ENCODE measurements at places on chromosomes 7 and 10.

- DNase-seq: peak; percentile 64
Observed at GRCh38 chr10:77837248-77837924, 89.2 kb downstream of the DLG5 start.

DNA sequence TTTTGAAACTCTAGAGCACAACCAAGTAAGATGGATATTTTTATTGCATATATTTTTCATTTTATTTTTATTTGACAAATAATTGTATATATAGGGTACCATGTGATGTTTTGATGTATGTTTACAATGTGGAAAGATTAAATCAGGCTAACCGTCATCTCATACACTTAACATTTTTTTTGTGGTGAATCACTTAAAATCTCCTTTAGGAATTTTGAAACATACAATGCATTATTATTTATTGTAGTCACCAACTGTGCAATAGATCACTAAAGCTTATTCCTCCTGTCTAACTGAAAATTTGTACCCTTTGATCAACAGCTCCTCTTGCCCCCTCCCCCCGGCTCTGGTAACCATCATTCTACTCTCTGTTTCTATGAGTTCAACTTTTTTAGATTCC, 77.2 kb downstream of the DNAH11 start:
- no peak for DNase-seq

DNA sequence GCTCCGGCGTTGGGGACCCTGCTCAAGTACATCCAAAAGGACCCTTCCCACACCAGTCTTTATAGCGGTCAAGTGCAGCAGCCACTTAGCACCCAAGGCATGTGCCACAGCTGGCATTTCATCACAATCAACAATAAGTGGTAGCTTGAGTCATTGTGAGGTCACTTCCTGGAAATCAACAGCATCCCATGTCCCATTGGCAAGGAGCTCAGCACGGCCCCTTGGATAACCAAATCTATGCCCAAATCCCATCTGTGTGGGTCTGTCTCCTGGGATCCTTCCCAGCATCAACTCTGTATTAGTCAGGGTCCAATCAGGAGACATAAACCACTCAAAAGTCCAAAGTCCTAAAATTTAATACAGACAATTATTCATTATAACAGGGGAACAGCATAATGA, 27.1 kb downstream of the MDH2 start:
- no peak for DNase-seq

DNA sequence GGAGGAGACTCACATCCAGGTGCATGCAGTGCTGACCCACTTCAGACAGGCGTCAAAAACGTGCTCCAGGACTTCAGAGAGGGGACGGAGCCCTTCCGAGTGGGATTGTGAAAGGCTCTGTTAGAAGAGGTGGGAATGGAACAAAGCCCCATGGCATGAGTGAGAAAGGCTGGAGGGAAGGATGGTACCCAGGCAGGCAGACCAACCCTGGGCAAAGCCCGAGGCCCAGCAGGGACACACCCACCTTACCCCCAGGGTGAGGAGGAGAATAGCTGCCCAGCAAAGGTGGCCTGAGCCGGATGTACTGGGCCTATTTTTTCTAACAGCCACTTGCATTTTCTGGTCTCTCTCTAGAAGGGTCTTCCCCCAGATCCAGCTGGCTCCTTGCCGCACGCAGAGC, 14.8 kb downstream of the CHAT start:
- DNase-seq: no peak

DNA sequence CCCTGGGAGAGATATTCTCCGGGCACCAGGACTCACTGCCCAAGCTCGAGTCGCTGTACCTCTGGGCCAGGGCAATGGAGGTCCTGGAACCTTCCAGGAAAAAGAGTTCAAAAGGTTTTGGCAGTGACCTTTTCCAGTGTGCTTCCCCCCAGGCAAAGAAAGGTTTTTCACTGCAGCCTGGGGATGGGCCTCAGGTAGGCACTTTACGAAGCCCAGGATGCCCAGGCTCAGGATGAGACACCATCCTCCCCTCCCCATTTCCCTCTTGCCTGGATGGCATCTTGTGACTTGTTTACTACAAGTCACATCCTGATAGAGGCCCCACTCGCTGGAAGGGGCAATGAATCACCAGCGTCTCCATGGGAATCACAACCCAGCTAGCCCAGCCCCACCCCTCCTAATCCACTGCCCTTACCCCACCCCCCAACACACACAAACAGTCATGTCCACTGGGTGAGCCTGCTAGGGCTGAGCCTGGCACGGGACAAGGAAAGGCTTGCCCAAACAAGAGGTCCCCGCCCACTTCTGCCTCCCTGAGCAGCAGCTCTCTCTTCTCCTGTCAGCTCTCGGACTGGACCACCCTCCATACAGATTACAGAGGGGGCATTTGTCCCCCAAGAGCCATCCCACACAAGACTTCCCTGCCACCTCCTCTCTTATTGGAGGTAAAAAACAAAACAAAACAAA, 93.8 kb upstream of the SMNDC1 start:
- no peak for DNase-seq

- no peak for DNase-seq
Observed at GRCh38 chr7:20310963-20311742, 19.5 kb upstream of the ITGB8 start.

DNA sequence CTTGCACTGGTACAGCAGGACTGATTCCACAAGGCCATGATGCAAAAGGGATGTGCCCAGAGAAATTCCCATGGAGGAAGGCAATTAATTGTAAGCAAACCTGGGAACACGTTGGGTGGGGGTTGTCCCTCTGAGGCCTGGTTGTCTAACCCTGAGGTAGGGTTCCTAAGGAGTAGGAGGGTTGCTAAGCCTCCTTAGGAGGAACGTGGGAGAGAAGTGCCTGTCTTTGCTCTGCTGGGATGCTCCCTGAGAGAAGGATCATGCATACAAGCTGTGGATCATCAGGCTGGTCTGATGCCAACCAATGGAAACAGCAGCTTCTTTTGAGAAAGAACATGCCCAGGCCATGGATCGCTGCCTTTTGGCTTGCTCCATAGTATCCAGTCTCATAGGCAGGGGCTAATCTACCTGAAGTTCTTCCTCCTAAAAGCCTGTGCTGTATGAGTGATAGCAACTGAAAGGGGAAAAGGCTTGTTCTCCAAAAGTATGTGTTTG, 203.7 kb upstream of the NPVF start:
- DNase-seq: no peak

DNA sequence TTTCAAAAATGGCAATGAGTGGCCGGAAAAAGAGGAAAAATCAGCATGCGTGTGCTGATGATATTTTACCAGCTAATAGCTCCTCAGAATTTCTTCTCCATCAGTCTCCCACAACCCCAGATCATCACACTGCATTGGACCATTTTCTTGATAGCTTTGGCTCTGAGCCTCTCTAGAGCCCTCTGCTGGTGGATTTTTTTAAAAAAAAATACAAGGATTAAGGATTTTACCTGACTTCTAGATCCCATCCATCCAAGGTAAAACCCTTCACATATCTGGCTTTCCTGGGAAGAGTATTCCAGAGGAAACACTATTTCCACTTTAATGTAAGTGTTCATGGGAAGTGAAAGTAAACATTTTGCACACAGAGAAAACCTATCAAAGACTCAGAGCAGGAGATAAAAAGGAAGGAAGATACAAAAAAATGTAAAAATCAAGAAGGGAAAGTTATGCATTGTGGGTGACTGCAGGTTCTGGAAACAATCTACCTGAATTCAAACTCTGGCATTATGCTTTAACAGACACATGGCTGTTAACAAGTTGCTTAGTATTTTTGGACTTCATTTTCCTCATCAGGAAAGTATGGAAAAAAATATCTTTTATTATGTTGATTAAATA, 380.9 kb downstream of the LRRTM3 start:
- no peak for DNase-seq

DNA sequence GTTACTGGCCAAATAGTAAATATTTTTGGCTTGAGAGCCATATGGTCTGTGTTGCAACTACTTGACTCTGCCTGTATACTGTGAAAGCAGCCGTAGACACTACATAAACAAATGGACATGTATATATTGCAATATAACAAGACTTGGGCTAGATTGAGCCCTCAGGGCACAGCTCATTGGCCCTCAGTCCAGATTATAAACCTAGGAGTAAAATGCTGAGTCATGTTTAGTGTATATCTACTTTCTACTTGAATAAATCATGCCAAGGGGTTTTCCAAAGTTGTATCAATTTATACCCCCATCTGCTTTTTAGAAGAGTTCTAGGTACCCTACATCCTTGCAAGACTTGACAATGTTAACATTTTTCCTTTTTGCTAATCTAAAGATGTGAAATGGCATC, 27.4 kb upstream of the POU6F2 start:
- DNase-seq: no peak

DNA sequence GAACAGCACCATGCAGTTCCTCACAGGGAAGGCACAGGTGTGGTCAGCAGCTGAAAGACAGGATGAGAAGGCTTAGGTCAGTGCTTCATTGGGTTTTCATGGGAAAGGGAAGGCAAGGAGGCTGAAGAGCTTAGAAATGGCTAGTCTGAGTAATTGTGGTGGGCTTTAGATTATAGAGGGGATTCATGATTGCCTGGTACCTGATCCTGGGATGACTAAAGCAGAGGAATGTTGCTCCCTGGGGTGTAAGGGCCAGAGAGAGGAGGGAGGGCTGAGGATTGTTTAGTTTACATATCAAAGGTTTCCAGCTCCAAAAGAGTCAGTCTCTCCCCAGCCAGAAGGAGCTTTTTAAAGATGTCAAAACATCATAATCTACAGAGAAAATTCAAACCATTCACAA, 396.3 kb upstream of the POM121L12 start:
- DNase-seq: no peak

DNA sequence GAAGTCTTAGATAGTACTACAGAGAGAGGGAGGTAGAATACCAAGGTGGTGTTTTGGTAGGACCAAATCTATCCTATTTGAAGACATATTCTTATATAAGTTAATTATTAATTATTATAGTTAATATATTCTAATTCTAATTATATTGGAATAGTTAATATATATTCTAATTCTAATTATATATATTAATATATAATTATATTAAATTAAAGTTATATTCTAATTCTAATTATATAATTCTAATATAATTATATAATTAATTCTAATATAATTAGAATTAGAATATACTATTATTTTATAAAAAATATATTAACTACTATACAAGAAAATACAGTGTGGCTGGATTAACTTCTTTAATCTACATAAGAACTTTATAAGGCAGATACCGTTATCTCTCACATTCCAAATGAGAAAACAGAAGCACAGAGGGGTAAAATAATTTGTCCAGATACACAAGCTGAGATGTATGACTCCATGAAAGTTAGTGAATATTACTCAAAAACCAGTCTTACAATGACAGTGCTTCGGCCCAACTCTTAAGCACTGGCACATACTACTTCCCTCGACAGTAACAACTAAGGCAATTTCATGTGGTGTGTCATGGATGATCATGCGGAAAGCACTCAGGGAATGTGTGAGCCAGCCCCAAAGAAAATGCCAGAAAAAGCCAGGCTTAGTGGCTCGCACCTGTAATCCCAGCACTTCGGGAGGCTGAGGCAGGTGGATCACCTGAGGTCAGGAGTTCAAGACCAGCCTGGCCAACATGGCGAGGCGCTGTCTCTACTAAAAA, 42.6 kb downstream of the TYW1B start:
- DNase-seq: no peak

DNA sequence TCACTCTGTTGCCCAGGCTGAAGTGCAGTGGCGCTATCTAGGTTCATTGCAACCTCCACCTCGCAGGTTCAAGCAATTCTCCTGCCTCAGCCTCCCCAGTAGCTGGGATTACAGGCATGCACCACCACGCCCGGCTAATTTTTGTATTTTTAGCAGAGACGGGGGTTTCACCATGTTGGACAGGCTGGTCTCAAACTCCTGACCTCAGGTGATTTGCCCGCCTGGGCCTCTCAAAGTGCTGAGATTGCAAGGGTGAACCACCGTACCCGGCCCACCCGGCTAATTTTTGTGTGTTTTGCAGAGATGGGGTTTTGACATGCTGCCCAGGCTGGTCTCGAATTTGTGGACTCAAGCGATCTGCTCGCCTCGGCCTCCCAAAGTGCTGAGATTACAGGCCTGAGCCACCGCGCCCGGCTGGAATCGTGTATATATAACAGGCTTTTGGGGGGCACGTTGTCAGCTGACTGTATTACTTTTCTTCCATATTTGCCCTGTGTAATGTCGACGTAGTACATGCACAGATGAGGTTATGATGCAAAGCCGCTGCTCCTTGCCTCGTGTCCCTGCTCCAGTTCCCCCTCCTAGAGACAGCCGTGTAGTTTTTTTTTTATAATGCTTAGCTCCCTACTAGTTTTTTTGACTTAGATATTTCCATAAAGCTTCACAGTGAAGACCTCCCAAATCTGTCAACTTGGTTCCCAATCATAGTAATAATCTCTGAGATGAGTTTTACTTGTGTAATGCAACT, 883 bp upstream of the TRA2A start:
- no peak for DNase-seq

DNA sequence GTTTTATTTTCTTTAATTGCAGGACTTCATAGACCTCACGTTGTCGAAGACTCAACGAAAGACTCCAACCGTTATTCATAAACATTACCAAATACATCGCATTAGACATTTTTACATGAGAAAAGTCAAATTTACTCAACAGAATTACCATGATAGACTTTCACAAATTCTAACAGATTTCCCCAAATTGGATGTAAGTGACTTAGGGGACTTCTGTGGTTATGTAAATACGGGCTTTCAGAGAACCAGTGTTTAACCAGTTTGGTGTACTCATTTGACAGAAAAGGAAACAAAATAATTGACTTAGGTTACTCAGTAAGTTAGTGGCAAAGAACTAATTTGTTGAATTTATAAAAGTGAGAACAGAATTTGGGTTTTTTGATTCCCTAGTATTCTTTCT, 4.2 kb downstream of the GTPBP4 start:
- no peak for DNase-seq

DNA sequence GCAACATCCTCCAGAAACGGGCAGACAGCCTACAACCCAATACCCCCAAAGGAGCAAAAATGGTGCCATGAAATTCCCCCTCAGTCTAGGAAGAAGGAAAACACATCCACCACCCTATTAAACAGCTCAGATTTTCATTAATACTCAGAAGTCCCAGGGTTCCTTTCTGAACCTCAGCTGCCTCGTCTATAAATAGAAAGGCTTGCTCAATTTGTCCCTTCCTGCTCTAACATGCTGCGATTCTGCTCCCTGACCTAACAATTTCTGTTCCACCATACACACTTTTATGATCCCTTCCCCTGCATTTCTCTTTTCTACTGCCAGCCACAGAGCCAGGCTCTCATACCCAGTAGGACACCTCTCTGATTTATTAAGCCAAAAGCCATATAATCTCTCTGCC, 68.1 kb downstream of the MTERF1 start:
- DNase-seq: no peak

DNA sequence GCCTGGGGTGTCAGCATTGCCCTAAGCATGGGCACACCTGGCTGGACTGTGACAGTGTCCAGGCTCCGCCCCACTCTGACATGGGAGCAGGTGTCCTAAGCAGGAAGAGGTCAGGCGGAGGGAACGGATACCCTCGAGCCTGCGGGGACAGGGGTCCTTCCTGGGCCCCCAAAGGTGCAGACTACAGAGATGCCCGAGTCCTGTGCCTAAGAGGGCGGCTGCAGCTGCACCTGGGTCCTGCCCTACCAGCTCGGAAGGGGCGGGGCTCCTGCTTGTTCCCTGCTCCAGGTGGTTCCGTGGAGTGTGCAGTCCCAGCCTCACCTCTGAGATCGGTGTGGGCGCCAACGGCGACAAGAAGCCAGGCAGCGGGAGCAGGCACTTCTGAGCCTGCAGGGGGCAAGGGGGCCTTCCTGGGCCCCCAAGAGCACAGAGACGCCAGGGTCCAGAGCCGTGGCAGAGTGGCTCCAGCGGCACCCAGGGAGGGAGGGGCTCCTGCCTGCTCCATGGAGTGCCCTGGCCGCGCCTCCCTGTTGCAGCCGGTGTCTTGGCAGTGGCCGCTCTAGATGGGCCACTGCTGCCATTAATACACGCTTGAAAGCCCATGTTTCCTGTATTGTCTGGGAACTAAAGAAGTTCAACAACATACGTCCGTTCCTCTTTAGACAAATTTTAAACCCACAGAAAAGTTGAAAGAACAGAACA, 64.5 kb upstream of the CACNA2D1 start:
- DNase-seq: no peak

All from glutamatergic neuron (in vitro differentiated cells).